ENCODE measurements at places on chromosomes 12 and 14.
A peak's percentile ranks its signal among the peaks of the same experiment; 100 is the strongest.

GRCh38 chr12:33383503-33383902 is 56.1 kb downstream of the SYT10 start:
- no peak for DNase-seq

- no peak for DNase-seq
These were observed 740 bp upstream of the PRPF40B start for GRCh38 chr12:49622501-49623141.

GRCh38 chr14:104134061-104134965 is 4.1 kb upstream of the KIF26A start:
- no peak for DNase-seq

- no peak for DNase-seq
These were observed 22.4 kb upstream of the SERPINA6 start for GRCh38 chr14:94345344-94346064.

GRCh38 chr12:28184375-28184774 is 5.9 kb upstream of the CCDC91 start:
- DNase-seq: no peak

GRCh38 chr12:74349925-74350324 is 187.7 kb upstream of the ATXN7L3B start:
- no peak for DNase-seq

GRCh38 chr12:53499266-53500141 is at the start of gene MAP3K12:
MAP3K12 (minus strand) TSS chr12:53499458; CDS start chr12:53487391, 12,067 bp downstream.
- DNase-seq: peak; percentile 73

DNA sequence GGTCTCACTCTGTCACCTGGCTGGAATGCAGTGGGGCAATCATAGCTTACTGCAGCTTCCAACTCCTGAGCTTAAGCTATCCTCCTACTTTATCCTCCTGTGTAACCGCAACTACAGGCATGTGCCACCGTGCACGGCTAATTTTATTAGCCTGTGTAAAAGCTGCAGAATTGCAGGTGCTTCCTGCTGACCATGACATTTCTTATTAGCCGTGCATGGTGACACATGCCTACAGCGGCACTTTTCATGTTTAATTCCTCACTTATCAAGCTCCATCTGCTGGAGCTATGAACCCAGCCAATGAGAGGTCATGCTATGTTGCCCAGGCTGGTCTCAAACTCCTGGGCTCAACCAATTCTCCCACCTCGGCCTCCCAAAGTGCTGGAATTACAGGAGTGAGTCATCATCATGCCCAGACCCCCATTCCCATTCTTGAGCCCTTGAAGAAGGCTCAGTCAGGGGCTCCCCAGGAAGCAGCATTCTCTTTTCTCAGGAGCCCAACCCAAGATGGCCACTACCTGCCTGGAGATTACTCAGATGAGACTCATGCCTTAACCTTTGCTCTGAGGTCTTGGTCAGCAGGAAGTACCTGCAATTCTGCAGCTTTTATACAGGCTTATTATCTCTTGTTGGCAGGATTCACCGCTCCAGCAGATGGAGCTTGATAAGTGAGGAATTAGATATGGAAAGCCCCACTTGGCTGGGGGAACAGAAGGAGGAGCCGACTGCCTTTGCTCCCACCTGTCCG is 503.2 kb downstream of the MED13L start:
- no peak for DNase-seq

GRCh38 chr12:39553476-39553875 is 66.1 kb downstream of the ABCD2 start:
- no peak for DNase-seq

GRCh38 chr12:49057888-49058287 is 2.7 kb downstream of the KMT2D start:
- no peak for DNase-seq

GRCh38 chr12:6773590-6774351 is 1.5 kb downstream of the LAG3 start:
- no peak for DNase-seq

- DNase-seq: no peak
These were observed 571.7 kb downstream of the DIO2 start for GRCh38 chr14:79639613-79640012.

DNA sequence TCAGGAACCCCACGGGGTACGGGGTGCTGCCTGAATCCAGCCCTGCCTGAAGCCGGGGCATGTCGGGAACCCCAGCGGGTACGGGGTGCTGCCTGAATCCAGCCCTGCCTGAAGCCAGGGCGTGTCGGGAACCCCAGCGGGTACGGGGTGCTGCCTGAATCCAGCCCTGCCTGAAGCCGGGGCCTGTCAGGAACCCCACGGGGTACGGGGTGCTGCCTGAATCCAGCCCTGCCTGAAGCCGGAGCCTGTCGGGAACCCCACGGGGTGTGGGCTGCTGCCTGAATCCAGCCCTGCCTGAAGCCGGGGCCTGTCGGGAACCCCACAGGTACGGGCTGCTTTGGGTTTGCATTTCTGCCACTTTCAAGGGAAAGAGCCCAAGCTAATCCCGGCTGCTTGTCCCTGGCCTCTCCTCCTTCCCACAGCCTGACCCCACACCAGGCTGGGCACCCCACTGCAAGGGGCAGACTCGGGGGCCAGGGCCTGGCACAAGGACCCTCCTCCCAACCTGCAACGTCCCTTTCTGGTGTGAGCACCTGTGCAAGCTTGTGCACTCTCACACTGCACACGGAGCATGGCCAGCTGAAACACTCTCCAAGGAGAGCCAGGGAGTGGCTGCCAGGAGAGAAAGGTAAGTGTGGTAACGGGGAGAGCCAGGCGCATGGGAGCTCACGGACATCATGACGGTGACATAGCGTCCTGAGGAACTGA is 5.6 kb upstream of the FBRSL1 start:
- DNase-seq: no peak

DNA sequence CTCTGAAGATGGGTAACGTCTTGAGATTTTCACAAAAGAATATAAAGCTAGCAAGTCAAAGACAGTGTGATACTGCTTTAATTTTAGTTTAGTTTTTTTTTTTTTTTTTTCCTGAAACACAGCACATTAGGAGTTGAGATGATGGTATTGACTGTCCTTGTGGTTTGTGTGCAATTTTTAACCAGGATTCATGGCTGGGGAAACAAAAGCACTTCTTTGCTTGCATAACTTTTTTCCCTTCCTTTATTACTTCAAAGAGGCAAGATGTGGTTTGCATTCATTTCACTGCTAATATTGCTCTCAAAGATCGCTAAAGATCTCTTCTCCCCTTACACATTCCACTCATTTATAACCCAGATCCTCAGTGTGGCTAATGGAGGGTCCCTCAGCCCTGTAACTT is 157.1 kb upstream of the PZP start:
- no peak for DNase-seq

DNA sequence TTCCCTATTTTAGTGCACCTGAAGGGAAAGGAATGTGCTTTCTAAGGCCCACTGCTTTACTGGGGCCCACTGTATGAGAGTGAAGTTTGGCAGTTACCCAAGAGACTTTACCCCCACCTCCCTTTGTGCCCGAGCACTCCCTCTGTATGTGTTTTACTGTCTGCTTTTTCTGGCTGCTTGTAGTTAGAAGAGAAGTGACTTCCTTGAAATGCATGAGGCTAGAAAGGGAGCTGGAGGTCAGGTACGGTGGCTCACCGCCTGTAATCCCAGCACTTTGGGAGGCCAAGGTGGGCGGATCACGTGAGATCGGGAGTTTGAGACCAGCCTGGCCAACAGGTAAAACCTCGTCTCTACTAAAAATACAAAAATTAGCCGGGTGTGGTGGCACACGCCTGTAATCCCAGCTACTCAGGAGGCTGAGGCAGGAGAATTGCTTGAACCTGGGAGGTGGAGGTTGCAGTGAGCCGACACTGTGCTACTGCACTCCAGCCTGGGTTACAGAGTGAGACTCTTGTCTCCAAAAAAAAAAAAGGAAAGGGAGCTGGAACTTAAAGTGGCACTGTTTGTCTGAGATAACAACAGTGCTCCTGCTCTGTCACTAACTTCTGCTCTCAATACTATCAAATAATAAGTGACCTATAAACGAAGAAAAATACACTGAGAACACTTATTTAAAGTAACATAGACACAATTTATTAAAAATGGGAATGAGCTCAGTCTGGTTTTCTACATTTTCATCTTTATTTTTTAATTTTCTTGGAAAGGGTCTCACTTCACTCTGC is 5.8 kb downstream of the TRIP11 start:
- DNase-seq: no peak

- no peak for DNase-seq
These were observed 5.4 kb upstream of the GPR84 start for GRCh38 chr12:54369597-54370131.

DNA sequence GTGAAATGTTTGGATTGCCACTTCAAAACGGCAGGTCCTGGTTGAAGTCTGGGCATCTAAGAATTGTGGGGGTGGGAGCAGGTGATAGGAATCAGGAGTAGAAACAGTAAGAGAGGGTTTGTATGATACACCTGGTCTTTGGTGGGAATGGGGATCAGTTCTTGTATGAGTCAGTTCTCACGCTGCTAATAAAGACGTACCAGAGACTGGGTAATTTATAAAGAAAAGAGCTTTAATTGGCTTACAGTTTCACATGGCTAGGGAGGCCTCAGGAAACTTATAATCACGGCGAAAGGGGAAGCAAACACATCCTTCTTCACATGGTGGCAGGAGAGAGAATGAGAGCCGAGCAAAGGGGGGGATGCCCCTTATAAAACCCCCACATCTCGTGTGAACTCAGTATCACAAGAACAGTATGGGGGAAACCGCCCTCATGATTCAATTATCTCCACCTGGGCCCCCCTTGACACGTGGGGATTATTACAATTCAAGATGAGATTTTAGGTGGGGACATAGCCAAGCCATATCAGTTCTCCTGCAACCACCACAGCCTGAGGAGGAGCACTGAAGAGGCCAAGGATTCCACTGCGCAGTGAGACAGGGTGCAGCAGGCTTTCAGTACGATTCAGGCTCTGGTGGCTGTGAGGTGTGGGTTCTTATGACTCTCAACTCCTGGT is 52.1 kb downstream of the DRAM1 start:
- no peak for DNase-seq

DNA sequence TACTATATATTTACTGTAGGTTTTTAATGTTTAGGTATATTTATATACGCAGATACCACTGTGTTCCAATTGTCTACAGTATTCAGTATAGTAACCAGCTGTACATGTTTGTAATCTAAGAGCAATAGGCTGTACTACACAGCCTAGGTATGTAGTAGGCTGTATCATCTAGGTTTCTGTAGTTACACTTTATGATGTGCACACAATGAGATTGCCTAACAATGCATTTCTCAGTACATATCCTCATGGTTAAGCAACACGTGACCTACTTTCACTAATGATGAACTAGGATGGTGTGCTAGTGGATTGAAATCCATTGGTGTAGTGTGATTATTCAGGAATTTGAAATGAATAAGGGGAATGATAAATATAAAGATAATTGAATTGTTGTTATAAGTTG is 77.7 kb downstream of the ETNK1 start:
- DNase-seq: no peak

DNA sequence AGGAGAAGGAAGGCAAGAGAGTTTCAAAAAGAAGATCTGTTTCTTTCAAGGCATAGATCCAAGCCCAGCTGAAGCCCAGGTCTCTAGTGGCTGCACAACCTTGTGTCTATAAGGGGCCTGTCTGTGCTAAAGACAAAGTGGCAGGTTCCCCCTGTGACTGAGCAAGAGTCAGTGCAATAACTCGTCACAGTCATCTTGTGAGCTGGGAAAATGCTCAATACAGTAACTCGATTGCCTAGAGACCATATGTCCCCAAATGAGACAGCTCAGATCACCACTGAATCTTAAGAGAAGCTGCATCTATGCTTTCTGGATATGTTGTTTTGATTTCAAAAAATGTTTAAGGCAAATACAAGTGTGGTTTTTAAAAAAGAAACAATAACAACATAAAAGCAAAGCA is 24.2 kb downstream of the ST8SIA1 start:
- DNase-seq: no peak

- no peak for DNase-seq
These were observed 93.5 kb upstream of the GSC start for GRCh38 chr14:94863366-94863765.

- no peak for DNase-seq
These were observed 76.6 kb downstream of the PAX9 start for GRCh38 chr14:36738269-36738668.

- DNase-seq: peak; percentile 53
These were observed at the start of gene JAG2 for GRCh38 chr14:105168496-105168978. JAG2 (minus strand) TSS chr14:105168776; CDS start chr14:105168420, 356 bp downstream.

DNA sequence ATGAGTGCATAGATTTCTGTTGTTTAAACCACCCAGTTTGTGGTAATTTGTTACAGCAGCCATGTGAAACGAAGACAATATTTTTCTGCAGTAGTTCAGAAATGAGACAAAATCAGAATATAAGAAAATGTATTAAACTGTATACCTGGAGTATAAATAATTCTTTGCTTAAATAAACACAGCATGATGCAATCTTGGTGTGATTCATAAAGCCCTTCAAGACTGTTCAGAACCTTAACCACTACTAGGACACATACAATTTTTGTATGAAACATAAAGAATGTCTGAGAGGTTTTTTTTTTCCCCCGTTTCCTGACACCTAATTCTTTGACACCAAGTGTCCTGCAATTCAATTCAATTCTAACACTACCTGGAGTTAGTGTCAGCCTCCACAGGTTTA is 10.5 kb downstream of the C12orf75 start:
- no peak for DNase-seq

GRCh38 chr14:52563120-52563519 is 10.5 kb downstream of the GPR137C start:
- DNase-seq: no peak
